Activated effector memory CD4-positive, alpha-beta T cell treated with anti-CD3 and anti-CD28 coated beads, Interleukin-2, amount 50 U/mL, for 16 hours (primary cell): ENCODE measurements at places on chromosomes 13 and 19.

- DNase-seq = no peak
These were observed 457.3 kb downstream of the EFNB2 start for GRCh38 chr13:106078191-106078590.

GRCh38 chr19:45488708-45489107, 8.1 kb downstream of the RTN2 start:
- no peak for DNase-seq

DNA sequence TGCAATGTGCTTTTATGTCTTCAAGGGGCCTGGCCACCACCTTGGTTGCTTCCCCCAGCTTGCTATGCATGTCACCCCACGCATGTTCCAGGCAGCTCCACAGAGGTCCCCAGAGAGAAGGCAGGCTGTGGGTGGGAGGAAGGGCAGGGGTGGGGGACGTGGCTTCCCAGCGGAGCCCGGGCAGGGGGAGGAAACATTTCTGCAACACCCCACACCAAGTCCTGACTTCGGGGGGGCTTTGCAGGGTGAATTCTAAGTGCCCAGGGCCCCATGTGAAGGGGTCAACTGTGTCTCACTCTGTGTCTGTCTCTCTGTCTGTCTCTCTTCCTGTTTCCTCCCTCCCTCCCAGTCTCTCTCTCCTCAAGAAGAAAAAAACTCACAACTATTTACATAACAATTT, 39.6 kb downstream of the LTBP4 start:
- no peak for DNase-seq

DNA sequence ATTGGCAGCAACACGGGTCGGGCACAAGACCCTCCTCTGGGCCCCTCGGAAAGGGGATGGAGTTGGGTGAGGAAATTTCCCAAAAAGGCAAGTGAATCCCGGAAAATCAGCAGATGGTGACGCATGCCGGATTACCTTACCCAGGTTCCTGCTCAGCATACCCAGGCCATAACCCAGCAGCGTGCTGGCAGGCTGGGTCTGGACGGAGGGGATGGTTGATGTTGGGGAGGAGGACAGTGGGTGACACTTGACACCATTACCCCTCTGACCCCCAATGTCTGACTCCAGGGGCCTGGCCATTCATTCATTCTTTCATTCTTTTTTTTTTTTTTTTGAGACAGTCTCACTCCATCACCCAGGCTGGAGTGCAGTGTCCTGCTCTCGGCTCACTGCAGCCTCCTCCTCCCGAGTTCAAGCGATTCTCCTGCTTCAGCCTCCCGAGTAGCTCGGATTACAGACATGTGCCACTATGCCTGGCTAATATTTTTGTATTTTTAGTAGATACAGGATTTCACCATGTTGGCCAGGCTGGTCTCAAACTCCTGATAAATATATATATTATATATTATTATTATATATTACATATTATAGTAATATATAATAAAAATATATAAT, 799 bp downstream of the PVR start:
- no peak for DNase-seq

DNA sequence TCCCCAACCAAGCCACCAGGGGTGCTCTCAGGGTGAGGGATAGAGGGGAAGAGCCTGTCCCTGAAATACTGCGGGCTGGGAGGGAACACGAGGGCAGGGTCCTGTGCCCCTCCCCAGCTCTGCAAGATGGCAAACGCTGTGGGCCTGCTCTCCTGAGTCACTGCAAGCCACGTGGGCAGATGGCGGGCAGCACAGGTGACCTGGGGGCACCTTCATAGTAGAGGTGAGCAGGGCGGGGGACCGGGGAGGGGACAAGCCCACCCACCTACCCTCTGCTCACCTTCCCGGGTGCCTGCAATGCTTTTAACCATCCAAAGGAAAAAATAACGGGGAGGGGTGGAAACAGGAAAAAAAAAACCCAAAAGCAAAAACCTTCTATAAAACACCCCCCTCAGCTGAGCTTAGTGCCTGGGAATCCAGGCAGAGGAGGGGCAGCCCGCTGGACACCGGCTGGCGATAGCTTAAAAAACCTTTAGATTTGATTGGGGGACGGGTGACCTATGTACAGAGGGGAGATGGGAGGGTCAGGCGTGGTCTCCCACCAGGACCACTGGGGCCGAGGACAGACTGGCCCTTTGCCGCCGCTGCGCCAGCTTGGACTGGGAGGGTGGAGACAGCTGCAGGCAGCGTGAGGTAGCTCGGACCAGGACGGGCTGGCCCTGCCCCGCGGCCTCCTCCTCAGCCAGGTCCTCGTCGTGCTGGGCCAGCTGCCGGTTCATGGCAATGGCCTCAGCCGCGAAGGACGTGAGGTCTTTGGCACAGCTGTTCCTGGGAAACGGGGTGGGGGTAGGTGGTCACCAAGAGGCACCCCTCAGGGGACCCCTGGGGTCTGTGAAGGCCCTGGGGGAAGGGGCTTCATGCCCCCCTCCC, 11.7 kb downstream of the MKNK2 start:
- DNase-seq = no peak

- DNase-seq = no peak
These were observed 256.4 kb downstream of the DLEU7 start for GRCh38 chr13:50587115-50587514.

GRCh38 chr19:50649433-50650391, at the start of gene C19orf81:
Gene C19orf81, plus strand, starts transcription at chr19:50649445. Its CDS starts 0 bp downstream, at chr19:50649445.
- no peak for DNase-seq

DNA sequence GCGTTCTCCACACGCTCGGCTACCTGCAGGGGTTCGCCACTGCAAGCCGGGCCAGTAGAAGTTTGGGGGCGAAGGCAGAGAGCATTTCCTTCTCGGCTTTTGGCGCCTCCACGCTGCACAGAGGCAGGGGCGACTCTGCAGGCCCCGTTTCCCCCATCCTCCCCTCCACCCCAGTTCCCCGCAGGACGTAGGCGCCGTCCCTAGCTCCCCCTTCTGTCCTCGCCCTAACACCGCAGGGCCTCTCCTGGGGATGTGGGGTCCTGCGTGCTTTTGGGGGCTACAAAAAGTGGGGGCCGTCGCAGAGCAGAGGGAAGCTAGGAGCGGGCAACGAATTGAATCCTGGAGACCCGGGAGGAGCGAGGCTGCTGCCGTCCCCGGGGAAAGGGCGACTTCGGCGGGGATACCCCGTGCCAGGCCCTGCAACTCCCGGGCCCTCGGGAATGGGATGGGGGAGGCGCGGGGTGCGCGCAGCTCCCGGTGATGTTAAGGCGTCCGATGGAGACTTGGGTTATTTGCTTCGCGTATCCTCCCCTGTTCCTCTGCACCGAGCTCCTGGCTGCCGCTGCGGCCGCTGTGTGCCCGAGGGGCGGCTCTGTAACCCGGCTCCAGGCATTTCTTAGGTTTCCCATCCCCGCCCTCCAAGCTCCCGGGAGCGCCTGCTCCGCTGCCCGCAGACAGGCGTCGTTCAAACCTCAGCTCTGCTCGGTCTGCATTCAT, 255.9 kb upstream of the SOX21 start:
- DNase-seq = no peak

DNA sequence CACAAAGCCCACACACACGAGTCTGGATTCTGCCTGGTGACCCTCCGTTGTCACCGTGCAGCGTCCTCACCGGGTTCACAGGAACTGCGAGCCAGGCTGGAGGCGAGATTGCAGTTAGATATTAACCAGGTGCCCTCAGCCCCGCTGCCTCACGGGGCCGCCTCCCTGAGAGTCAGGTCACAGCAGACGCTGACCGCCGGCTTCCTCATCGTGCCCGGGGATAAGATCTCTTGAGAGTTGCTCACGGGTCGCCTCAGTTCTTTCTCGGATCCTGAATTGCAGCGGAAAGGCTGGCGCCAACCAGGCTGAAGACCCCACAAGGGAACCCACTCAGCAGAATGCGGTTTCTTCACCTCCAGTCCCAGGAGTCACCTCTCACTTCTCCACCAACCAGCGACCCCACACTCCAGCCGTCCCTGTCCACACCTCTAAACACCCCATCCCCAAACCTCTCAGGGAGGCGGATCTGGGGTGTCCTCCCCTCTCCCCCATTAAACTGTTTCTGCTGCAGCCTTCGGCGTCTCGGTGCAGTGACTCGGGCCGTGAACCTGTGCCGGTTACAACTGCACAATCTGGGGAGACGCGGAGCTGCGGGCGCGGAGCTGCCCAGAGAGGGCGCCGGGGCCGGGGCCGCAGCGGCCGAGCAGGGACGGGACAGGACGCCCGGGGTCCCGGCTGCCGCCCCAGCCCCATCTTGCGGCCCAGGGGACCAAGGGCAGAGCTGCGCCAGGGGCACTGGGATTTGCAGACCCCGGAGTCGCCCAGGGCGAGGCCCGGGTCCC, 591 bp downstream of the ZNF823 start:
- DNase-seq = peak; percentile 75

- DNase-seq = no peak
These were observed 4.7 kb downstream of the PPP1R13L start for GRCh38 chr19:45400192-45400591.

DNA sequence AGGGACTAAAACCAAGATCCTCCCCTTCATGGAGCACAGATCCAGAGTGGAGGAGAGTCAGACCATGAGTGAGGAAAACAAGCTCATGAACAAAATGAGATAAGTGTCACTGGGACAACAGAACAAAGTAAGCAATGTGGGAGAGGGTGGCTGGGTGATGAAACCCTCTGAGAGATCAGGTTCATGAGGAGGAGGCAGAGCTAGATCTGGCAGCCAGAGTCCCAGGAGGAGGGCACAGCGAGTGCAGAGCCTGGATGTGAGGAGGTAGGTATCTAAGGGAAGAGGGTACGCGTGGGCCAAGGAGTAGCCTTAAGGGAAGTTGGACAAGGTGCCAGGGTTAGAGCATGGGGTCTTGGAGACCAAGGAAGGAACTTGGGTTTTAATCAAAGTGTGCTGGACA, 1311.9 kb downstream of the UQCRFS1 start:
- DNase-seq = no peak
